Cardiac septum (tissue), 1 donor: ENCODE measurements at places on chromosomes 3 and 15.

GRCh38 chr15:43132830-43133429, 456 bp upstream of the TMEM62 start:
- no peak for DNase-seq

DNA sequence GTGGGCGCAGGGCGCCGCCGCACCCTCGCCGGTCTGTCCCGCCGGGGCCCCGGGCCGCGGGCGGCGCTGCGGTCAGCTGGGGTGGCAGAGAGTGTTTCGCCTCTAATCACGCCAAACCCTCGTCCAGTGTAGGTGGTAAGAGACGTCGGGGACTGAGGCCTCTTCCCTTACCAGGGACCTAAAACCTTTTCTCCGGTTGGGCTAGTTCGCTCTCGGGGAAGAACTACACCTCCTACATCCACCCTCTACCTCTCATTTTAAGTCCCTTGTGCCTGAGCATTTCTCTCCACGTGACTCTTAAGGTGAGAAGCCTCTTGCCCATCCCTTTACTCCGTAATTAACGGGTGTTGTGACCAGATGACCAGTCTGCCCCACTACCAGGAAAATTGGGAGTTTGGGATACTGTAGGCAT, 520 bp downstream of the TMEM42 start:
- DNase-seq: no peak

DNA sequence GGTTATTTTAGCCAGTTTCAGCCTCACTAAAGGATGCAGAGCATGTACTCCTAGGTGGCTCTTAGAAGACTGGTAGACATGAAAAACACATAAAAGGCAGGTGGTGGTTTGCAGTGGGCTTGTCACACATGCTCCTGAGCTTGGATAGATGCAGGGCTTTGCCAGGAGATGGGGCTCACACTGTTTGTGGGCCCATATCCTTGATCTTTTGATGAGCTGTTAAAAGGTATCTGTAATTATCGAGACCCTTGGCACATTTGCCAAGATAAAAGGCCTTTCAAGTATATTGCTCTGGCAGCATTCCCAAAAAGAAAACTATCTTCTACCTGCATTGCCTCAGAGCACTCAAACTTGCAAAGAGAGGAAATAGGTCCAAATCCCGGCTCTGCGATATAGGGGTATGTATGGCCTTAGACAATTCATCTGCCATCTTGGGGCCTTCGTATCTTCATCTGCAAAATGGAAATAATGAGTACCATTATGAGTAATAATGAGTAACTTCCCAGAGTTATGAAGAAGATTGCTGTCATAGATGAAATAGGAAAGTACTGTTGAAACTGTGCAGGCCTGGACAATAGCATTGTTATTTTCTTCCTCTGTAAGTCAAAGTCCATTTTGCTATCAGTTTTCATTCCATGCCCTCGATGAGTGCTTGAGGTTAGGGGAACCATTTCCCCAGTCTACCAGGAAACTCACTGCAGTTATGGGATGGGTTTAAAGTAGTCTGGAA, 172.7 kb downstream of the SYNPR start:
- DNase-seq: no peak

DNA sequence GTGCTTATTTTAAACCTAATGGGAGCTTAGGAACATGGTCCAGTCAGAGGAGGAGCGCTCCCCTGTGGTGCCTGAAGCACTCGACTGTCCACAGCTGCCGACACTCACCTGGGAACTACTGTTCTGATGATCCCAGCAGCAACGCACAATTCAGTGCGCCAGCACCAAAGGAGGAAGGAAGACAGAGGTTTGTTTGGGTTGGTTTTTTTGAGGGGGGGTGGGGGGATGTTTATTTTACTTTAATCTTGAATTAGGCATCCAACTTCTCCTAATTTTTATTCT, 48.8 kb upstream of the VGLL4 start:
- no peak for DNase-seq

- no peak for DNase-seq
These were observed 34.9 kb downstream of the IDH2 start for GRCh38 chr15:90067181-90067952.
